ENCODE measurements at places on chromosomes 16 and 17. TPM values are rescaled to one million over a fixed set of nuclear protein-coding genes. Genes with fewer than 3 reads are reported as not detected.

VPS35 gene
- 11.4 TPM for polyA plus RNA-seq

- no peak overlapping the region for H3K4me3 ChIP-seq
- H3K27ac ChIP-seq, result no peak overlapping the region
- H3K36me3 ChIP-seq, result no peaks in the 10 kb centered on the region
- H3K4me1 ChIP-seq, result no peaks in the 10 kb centered on the region
These were observed 221.3 kb upstream of the KCNJ16 start for GRCh38 chr17:69853541-69854224.

GRCh38 chr17:41153856-41154255 lies 4.2 kb upstream of the KRTAP4-5 start:
- H3K4me1 ChIP-seq, result no peaks in the 10 kb centered on the region
- no peak for DNase-seq
- no peaks in the 10 kb centered on the region for H3K36me3 ChIP-seq
- H3K27me3 ChIP-seq, result no peaks in the 10 kb centered on the region

- no peaks in the 10 kb centered on the region for H3K27me3 ChIP-seq
- no peak overlapping the region for H3K27ac ChIP-seq
- H3K36me3 ChIP-seq, result peaks cover 32% of the 10 kb centered on the region
- H3K4me3 ChIP-seq, result no peak overlapping the region
- peaks cover 6% of the 10 kb centered on the region for H3K4me1 ChIP-seq
These were observed 6.3 kb downstream of the JPT1 start for GRCh38 chr17:75147878-75148546.

DNA sequence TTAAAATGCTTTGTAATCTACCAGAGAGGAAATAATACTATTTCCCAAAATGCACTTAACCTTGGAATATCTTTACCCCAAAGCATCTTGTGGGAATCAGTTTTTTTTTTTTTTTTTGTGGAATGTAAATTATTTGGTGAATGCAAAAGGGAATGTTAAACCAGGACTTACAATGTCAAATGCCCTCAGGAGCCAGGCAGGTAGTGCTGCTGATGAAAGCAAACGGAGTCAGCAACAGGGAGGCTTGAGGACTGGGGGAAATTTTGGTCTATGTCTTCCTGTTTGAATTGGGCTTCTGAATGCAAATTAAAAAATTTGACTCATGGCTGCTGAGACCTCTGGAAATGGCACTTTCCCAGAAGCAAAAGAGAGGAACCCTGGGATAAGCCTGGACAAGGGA lies 96.5 kb upstream of the NLRP1 start:
- no peak for DNase-seq
- peaks cover 5% of the 10 kb centered on the region for H3K4me1 ChIP-seq
- no peak overlapping the region for H3K27ac ChIP-seq

DNA sequence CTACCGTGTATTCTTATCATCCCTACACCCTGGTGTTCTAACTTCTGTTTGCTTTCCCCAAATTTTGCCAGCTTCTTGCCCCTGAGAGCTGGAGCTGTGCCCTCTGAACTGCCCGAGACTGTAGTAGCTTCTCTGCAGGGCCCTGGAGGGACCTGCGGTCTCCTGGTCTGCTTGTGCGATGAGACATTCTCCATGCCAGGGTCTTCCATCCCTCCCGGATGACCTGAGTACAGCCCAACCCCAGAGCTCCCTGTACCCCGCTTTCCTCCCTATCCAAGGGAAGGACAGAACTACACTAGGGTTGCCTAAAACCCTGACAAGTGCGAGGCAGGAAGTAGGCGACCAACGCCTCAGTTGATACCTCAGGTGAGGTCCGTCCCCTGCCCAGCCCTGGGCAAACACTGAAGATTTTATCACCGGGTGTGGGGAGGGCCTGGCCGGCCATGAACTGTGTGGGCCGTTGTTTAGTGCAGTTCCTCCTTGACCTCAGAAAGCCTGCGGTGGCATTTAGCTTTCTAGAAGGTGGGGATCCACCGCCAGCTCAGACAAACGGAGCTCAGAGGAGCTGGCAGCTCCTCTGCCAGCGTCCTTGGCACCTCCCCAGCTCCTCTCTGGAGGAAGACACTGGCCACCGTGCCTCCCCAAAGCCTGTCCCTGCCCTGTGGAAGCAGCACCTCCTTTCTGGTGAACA lies 13.7 kb downstream of the CANT1 start:
- no peaks in the 10 kb centered on the region for H3K27me3 ChIP-seq
- no peak overlapping the region for H3K4me3 ChIP-seq
- no peak for DNase-seq

DNA sequence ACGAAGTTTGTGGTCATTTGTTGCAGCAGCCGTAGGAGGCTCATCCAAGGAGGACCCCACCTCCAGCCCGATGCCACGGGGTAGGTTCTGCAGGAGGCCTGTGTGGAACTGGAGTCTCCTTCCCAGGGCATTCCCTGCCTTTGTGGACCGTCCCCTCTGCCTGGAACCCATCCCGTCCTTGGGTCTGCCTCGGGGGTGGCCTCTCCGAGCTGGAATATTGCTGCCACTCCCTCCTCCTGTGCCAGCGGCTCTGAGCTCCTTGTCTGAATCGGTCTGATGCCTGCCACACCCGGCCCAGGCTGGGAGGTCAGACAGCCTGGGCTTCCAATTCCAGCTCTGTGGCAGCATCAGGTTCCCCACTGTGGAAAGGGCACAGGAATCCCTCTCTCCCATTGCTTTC lies 18.8 kb downstream of the DOC2B start:
- no peaks in the 10 kb centered on the region for H3K4me1 ChIP-seq
- H3K27ac ChIP-seq, result no peak overlapping the region
- DNase-seq, result no peak
- no peaks in the 10 kb centered on the region for H3K27me3 ChIP-seq
- no peak overlapping the region for H3K4me3 ChIP-seq

GRCh38 chr17:38660097-38661025 lies 14.4 kb downstream of the EPOP start:
- no peak overlapping the region for H3K4me3 ChIP-seq
- no peaks in the 10 kb centered on the region for H3K36me3 ChIP-seq
- H3K27ac ChIP-seq, result no peak overlapping the region
- peaks cover 56% of the 10 kb centered on the region for H3K27me3 ChIP-seq

All from B cell (primary cell).